HuH-7 (cell line): ENCODE measurements at places on chromosomes 2 and 18.
A peak's percentile ranks its signal among the peaks of the same experiment; 100 is the strongest.

DNA sequence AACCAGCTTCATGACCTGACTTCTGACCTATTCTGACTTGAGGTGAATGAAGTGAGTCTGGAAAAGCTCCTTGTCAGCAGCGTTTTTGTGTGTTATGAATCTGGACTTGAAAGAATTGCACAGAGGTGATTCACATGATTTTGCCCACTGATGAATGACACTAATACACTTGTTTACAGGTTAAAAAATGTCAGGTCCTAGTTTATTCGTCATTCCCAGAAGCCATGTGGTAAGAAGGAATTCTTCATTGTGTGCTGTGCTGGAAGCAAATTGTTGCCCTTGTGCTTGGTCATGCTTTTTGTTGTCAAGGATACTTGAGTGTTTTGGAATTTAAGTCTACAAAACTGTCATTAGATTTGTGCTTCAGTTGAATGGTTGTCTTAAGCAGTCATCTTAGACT, 15.5 kb downstream of the SEC11C start:
- no peak for DNase-seq

DNA sequence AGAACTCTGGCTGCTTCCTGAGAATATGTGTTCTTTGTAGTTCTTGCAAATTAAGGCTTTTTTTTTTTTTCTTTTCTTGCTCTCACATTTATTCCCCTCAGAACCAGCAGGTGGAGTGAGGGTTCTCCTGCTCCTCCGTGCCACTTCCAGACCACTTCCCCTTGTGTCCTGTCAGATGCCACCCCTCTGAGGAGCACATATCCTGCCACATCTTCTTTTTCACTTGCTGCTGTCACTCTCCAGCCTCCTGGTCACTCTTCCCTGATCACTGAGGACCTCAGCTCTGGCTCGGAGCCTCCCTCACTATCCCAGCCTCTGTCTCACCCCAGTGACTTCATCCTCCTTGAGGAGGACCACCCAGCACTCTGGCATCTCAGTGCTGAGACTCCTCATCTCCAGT, 100.5 kb downstream of the TACR1 start:
- peak; percentile 15 for DNase-seq

DNA sequence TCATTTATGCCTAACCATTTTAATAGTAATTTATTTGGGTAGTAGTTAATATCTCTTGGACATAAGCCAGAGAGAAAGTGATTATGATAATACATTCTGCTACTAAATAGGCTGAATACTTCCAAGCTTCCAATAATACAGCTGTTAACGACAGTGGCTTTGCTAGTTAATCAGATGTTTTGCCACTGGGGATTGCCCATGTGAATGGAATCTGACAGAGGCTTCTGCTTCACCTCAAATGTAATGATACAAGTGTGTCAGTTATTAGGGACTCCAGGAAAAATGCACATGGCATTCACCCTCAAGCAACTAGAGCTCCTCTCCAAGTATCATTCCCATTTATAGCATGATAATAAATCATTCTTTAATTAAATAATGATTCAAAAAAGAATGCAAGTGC, 185.0 kb upstream of the TMEFF2 start:
- DNase-seq: no peak

- no peak for DNase-seq
These were observed 511.3 kb upstream of the FAM98A start for GRCh38 chr2:34110392-34110791.

DNA sequence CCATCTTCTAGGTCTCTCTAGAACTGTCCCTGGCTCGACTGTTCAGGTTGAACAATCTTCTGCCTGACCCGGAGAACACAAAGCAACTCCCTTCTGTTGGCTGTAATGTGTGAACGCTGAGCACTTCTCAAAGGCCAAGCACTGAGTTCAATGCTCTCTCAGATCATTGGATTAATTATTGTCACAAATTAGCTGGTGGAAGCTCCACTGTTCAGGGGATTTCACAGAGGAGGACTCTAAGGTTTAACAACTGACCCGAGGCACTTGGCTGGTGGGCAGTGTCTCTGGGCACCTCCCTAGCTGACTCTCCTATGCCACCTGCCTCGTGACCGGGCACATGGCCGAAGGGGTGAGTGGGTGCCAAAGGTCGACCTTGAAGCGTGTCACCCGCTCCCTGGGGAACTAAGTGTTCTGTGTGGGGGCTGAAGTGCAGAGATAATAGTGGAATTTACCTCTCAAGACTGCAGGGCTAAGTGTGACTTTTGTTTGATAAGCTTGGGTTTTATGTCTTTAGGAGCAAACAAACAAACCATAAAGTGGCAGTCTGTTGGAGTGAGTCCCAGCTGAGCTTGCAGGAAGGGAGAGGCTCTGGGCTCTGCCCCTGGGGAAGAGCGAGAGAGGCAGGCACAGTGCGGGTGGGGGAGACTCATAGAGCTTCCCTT, 64.8 kb downstream of the BCL2L11 start:
- DNase-seq: peak; percentile 66

GRCh38 chr2:68108120-68108519, 45.3 kb upstream of the C1D start:
- DNase-seq: no peak

GRCh38 chr2:46812361-46813019, 103.1 kb downstream of the MCFD2 start:
- no peak for DNase-seq

DNA sequence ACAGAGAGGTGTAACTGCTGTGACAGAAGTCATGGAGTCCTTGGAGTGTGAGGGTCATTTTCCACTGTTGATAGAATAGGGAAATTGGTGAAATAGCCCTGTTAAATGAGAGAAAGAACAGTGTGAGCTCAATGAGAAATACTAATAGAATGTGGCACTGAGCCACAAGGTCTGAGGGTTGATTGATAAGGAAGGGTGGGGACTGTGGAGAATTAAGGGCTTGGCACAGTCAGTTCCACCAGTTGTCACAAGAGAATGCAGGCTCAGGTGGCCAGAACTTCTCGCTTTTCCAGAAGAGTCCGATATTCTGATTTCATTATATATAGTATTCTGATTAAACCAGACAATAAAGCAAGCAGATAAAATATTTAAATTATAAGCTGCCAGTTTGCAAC, 9.1 kb upstream of the IL1RN start:
- DNase-seq: no peak
